Right lung (tissue), 10 donors: ENCODE measurements at places on chromosomes 2 and 18. TPM values are rescaled to one million over a fixed set of nuclear protein-coding genes. Genes with fewer than 3 reads are reported as not detected.

DNA sequence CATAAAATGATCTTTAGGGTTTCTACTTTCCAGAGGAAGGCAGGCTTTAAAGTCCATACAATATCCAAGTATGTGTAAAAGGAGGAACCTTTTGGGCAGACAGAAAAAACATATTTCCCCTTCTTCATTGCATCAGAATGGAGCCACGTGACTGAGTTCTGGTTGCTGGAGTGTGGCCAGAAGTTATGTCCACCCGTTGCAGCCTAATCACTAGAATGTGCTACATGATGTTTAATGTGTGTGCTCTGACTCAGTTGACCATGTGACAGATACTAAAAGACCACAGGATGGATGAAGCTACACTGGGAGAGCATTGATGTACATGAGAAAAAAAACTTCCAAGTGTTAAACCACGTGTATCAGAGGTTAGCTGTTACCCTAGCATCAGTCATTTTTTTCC lies 460.9 kb downstream of the RIT2 start:
- no peak for DNase-seq

Gene RBBP8
- 28.0 TPM for polyA plus RNA-seq

Gene SLC9A4
- polyA plus RNA-seq: not detected

Gene CLEC4F
- 0.05 TPM for polyA plus RNA-seq

Gene RBFA
- 36.3 TPM for polyA plus RNA-seq

GRCh38 chr2:112174383-112174782 lies 36.2 kb downstream of the FBLN7 start:
- DNase-seq: no peak

DNA sequence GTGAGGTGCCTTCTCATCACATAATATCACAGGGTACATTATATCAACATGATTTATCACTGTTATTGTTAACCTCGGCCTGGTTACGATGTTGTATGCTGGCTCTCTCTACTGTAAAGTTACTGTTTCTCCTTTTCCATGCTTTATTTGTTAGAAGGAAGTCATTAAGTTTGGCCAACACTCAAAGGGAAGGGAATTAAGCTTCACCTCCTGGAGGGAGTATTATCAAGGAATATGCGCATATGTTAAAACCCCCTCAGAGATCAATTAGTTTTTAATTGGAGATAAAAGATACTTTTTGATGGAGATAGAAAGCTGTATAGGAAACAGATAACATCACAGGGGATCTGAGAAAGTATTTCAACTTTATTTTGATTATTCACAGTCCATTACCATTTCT lies 221.6 kb downstream of the DLGAP1 start:
- no peak for DNase-seq

DNA sequence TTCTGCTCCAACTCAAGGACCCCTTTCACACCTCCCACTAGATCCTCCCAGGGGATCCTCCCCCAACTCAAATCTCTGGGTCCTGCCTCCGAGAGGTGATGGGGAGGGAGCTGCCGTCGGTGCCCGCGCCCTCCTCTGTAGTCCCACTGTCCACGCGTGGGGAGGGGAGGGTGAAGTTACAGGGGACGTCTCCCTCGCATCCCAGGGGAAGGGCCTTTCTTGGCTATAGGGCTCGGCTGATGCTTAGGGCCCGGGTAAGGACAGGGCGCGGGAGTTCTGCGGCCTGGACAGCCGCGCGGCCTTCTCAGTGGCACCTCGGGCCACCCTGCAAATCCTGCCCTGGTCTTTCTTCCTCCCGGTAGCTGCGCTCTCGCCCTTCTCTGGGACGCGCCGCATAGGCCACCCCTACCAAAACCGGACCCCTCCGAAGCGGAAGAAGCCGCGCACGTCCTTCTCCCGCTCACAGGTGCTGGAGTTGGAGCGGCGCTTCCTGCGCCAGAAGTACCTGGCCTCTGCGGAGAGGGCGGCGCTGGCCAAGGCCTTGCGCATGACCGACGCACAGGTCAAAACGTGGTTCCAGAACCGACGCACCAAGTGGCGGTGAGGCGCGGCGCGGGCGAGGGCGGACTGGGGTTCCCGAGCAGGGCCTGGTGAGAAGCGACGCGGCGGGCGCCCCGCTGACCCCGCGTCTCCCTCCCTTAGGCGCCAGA lies 1.2 kb downstream of the TLX2 start:
- no peak for DNase-seq

GRCh38 chr2:58976375-58977071 lies 735.4 kb upstream of the FANCL start:
- no peak for DNase-seq

- no peak for DNase-seq
These were observed 401.5 kb downstream of the DPP10 start for GRCh38 chr2:114843963-114844362.

- no peak for DNase-seq
These were observed 240.6 kb upstream of the NT5C1B start for GRCh38 chr2:18829976-18830375.

DNA sequence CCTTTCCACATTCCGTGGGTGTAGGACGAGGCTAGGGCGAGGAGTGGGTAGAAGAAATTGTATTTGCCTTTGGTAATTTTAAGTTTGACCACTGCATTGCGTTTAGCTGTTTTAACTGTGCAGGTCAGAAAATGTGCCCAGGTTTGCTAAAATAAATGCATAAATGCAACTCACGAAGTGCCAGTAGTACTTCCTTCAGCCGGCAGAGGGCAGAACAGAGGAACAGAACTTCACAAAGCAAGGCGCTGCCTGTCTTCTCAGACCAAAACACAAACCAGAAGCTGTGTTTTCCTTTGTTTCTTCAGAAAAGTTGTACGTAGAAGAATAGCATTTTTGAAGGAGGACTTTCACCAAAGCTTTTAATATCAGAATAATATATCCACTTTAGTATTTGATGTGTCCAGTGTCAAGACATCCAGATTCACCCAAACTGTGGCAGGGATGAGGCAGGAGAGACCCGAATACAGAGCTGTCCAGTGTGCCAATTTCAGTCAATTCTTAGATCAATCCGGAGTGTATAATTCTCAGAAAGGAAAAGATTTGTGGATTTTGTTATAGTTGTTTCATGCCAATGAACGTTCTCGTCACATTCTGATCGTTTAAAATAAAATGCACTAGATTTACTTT lies 348.6 kb downstream of the DLGAP1 start:
- DNase-seq: peak; percentile 34

DNA sequence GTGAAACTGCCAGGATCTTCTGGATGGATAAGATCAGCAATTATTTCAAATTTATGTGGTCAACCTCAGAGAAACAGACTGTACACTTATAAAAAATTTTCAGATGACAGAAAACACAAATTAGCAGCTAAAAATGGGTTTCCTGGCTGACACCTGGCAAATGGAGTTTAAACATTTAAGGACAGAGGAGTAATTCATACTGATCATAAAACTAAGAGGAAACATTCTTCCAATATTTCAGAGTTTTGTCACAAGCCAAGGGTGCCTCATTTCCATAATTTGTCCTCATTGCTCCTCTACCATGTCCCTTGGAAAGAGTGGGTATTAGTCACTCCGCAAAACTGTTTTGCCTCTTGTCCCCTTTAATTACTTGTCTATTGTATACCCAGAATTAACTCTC lies 70.2 kb downstream of the TMEFF2 start:
- DNase-seq: no peak

DNA sequence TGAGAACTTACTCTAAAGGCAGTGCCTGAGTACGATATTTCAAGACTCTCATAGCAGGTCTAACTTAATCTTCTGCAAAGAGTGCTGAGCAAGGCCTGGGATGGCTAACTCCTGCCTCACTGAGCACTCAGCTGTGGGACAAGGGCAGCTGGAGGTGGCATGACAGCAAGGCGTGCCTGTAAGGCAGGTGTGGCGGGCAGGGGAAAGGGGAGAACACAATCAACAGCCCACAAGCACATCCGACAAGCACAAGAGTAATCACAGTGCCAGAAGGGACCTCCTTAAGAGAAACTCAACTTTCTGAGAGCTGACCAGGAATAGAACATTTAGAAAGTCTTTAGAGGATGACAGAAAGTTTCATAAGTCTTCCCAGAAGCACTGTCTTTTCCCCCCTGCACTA lies 42.0 kb downstream of the GPR45 start:
- DNase-seq: no peak

Gene HTR2B
- polyA plus RNA-seq: 0.61 TPM

DNA sequence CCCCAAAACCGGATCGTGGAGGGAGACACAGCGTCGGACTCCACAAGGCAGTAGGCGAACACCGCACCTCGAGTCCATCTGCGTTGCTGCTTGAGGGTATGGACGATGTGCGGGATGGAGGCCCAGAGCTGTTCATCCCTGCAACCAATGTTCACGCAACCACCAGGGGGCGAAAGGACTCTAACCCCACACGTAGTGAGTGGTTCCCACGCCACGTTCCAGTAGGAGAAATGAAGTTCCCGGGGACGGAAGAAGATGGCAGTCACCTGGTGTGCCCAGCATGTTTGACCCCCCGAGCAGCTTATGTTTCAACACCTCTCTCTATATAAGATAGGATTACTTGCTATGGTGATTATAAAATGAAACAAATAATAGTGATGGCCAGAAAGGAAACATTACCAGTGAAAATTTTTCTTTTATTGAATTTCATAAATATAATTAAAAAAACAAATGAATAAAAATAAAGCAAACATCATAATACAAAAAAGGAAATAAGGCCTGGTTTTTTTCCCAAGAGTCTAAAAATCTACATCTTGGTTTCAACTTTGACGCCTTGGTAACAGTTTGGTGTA lies 184.3 kb downstream of the SH3BP4 start:
- peak; percentile 71 for DNase-seq

Gene SLC11A1
- 1.6 TPM for polyA plus RNA-seq

Gene OSR1
- 36.4 TPM for polyA plus RNA-seq

Gene PDCD1
- 0.35 TPM for polyA plus RNA-seq

Gene DNAH7
- 2.7 TPM for polyA plus RNA-seq

- no peak for DNase-seq
These were observed 372.8 kb upstream of the MYT1L start for GRCh38 chr2:2703762-2704427.

- DNase-seq: no peak
These were observed 15.1 kb downstream of the AAK1 start for GRCh38 chr2:69628325-69629021.

DNA sequence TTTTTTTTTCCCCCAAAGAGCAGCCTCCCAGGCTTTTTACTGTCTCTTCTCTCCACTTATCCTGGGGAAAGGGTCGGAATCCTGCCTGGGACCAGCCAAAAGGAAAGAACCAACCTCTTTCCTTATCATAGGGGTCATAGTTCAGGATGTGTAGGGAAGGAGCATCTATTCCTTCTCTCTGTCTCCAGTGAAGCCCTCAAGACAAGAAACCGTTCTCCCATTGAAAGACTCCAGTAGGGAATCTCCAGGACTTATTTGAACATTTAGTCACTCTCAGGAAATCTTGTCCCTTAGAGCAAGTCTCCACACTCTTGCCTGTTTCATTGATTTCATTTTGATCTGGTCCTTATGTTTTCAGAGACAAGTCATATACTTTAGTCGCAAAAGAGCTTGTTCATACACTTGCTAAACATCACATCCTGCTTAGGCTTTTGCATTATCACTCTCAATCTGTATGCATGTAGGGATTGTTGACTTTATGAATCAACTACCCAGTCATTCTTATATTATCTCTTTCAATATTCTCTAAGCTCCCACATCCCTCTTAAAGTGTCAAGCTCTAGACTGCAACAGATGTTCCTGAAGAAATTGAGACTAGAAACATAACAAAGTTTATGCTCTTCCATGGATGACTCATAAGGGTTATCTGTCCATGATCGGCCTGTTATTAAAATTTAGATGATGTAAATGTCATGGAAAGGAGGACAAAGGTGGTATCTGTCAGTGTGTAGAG lies 116.2 kb upstream of the ST6GAL2 start:
- DNase-seq: no peak

- no peak for DNase-seq
These were observed 2.4 kb downstream of the FBXO48 start for GRCh38 chr2:68464651-68465050.

GRCh38 chr2:230924470-230925341 lies at the start of gene GPR55:
Gene GPR55 (minus strand): TSS chr2:230925242. CDS start chr2:230910962, 14,280 bp downstream.
- DNase-seq: no peak

- DNase-seq: no peak
These were observed 2.0 kb upstream of the CYP26B1 start for GRCh38 chr2:72149556-72150156.

DNA sequence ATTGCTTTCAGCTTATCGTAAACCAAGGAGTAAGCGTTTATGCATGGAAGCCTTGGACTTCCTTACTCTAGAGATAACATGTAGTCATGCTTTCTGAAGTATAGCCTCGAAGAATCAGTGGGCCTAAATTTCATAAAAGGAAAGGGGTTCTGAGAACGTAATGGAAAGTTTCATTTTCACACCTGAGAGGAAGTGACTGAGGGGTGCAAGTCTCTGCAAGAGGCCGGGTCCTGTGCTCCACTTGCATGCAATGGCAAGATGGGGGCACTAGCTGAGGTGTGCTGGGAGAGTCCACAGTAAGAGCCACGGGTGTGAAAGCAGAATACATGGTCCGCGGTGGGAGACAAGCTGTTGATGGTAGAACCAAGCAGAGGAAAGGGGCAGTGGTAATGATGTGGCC lies 36.5 kb upstream of the C1D start:
- DNase-seq: no peak

DNA sequence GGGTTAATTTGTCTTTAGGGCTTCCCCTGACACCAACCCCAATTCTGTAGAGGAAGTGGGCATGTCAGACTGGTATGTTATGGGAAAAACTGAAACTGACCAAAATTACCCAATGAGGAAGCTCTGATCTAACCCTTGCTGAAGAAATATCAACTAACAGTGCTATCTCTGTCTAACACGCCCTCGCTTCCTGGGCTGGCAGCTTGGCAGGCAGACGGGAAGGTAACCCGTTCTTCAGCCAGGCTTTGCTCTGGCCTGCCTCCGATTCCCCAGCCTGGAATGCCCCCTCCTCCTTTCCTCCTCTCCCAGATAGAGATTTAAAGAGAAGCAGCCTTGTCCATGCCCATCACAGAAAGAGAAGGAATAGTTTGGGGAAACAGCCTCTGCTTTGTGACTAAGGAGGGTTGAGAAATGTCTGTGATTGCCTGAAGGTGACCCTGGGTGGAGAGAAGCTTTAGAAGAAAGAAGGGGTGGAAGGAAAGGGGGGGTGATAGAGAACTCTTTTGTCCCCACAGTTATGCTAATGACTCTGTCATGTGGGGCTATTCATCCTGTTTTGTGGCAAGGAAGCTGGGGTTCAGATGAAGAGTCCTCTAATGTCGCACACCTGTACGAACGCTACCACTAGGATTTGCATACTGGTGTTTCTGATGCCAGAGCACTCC lies 15.4 kb downstream of the HK2 start:
- DNase-seq: no peak

Gene POTEI
- 0.90 TPM for polyA plus RNA-seq

DNA sequence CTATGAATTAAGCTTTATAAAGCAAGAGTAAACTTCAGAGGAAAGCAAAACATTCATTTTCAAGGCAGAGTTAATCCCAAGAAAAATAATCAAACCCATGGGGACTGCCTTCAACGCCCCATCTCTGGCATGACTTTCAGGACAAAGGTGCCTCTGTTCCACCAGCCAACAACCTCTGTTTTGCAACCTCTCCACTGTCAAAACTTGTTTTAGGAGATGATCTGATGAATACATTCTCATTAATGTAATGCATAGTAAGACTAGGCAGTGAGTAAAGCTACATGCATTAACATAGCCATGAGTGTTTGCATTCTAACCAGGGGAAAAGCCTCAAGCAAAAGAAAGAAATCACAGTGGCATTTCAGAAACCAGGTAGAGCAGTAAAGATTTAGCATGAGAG lies 357.0 kb downstream of the FBXO15 start:
- DNase-seq: no peak

GRCh38 chr18:57780706-57781347 lies 22.3 kb downstream of the ATP8B1 start:
- DNase-seq: no peak

Gene ABCG5
- polyA plus RNA-seq: 0.50 TPM
